ENCODE measurements at places on chromosomes 12 and 14.

DNA sequence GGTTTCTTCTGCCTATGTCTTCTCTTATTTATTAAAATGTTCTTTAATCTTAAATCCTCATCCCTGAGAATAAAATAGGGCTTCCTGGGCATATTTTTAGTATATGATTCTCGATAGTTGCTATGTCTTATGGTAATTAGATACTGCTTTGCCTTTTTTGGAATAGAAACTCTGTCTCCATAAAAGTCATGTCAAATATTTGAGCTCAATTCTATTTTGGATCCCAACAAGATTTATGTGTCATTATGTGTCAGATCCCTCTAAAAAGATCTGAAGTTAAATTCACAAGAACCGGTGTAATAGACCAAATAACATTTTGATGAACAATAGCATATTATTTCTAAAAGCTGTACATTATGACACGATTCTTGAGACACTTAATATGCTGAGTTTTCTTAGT, 312.5 kb upstream of the PDE3A start:
- DNase-seq = no peak

GRCh38 chr14:63426838-63427352, 108.2 kb upstream of the GPHB5 start:
- peak; percentile 29 for DNase-seq

GRCh38 chr12:110943373-110943772, 23.0 kb upstream of the MYL2 start:
- DNase-seq = no peak

- DNase-seq = peak; percentile 85
These were observed 67.8 kb downstream of the HMGA2 start for GRCh38 chr12:65891987-65892481.

GRCh38 chr12:24661657-24662096, 287.2 kb downstream of the BCAT1 start:
- peak; percentile 51 for DNase-seq

- DNase-seq = peak; percentile 69
These were observed 7.8 kb downstream of the ZDHHC22 start for GRCh38 chr14:77133720-77134338.

DNA sequence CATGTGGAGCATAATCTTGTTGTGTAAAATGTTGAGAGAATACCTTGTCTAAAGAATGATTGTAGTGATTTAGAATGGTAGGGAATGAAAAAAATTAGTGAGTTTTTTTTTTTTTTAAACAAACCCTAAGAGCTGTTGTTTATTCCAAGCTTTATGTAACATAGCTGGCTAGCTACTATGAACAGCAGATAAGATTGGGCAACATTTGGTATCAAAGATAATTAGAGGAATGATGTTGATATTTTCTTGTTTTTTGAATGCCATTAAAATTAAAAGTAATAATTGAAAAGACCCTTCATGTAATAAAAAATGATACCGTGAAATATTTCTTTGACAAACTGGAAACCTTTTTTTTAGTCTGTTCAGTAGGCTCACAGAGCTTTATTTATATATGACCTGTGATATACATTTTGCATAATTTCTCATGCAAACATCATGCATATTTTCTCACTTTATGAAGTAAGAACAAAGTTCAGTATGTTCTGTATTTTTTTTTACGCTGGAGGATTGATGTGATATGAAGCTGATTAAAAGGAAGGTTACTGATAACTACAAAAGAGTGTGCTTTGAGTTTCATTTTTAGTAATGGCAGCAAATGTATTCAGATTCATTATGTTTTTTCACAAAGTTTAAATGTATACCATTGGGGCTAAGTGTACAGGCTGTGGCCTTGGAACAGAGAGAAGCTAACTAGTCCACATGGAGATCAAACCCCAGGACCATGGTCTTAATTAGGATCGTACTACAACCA, 8.1 kb downstream of the CPSF6 start:
- DNase-seq = no peak

DNA sequence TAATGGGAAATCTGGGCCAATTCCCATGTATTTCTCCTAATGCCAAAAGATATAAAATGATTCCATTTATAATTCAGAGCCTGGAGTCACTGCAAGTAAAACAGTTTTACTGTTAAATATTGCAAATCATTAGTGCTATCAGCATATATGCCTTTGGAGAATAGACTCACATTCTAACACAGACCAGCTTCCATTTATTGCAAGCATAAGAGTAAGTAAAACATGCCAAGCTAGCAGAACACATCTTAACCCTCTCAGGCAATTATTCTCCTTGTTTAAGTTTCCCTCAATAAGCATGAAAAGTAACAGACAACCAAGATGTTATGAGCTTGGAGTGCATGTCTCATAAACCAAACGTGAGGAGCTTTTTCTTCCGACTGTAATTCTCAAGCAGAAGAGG, 173.9 kb upstream of the GRIP1 start:
- no peak for DNase-seq

DNA sequence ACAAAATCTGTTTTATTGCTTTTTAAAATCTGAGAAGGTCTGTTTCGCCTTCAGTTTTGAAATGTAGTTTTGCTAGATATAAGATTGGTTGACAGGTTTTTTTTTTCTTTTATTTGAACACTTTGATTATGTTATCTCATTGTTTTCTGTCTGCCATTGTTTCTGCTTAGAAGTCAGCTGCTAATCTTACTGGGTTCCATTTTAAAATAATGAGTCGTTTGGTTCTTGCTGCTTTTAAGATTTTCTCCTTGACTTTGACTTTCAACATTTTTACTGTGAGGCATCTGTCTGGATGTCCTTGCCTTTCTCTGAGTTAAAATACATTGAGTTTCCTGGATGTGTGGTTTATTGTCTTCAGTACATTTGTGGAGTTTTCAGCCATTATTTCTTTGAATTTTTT, 56.7 kb downstream of the ADIPOR2 start:
- DNase-seq = no peak

DNA sequence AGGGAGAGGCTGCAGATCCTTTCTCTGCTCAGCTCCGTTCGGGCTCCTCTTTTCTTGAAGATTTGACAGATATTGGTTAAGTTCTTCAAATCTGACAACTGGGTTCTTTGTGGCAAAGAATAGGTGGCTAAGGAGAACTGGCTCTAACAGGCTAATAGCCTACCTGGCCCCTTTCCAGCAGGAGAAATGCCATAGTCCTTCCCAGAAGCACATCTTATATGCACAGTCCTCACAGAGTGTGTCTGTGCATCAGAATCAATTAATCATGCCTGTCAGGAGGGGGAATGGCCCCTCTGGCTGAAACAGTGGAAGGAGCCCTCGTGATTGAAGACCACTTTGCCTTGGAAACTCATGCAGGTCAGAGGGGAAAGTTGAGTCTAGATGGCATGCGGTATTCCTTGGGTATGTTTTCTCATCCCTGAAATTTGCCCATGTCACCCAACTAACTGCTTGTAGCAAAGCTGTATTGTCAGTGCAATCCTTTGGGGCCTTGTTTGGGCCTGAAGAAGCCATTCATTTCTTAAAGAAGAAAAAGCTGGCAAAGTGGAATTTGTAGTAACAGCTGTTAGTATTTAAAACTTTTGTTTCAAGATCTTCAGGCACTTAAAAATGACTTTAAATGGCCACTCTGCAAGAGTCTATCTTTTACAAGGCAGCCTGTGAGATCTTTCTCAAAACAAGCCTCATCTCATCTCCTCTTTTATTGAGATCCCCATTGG, 251.5 kb downstream of the ZFP36L1 start:
- no peak for DNase-seq

- DNase-seq = peak; percentile 70
These were observed 914 bp upstream of the CCND2 start for GRCh38 chr12:4272424-4273272.

- DNase-seq = no peak
These were observed 50.9 kb downstream of the AP5M1 start for GRCh38 chr14:57319636-57320192.

DNA sequence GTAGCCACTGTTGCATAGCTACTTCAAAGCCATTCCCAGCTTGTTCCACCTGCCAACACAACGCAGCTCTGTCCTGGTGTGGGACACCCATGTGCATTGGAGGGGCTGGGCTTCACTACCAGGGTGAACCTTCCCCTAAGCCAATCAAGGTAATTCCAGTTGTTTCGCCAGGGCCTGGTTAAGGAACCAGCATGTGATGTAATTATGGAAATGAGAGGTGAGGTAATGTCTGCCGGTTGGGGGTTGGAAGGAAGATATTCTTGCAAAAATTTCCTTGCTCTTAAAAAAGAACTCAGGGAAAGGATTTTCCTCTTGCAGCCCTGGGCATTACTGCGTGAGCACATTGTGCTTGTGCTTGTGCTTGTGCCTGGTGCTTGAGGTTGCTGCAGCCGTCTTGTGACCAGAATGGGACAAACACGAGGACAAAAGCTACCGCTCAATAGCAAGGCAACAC, 14.9 kb downstream of the TUBA1C start:
- no peak for DNase-seq

GRCh38 chr12:77013091-77013490, 52.3 kb downstream of the E2F7 start:
- DNase-seq = no peak

DNA sequence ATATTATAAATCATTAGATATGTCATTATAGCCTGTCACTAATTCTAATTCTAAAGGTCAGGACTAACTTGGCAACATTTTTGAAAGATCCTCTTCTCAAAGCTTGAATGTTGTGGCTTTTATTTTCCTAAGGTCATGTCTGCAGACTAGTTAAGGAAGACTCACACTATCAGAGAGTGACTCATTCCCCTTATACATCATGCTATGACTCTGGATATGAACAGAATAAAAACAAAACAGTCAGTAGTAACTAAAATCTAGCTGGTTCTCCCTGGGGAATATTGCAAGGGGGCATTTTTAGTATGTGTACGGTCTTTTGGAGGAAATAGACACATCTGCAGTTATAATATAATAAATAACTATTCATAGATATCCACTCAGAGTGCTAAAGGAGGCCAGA, 170.6 kb downstream of the SLC2A13 start:
- DNase-seq = no peak

DNA sequence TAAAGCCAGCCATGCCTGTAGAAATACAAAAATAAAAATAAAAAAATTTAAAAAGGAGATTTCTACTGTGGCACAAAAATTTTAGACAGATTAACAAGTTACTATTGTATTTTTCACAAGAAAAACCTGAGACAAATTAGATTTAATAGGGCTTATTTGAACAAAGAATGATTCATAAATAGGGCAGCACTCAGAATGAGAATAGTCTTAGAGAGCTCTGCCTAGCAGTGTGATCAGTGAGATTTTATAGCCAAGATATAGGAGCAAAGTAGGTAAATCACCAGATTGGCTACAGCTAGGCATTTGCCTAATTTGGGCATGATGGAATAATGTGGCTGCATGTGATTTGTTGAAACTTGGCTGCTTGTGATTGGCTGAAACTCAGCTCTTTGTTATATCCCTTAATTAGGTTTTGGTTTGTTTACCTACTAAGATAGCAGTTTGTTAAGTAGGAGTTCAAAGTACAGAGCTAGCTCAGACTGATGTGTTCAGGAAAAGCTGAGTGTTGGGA, 279.7 kb upstream of the TMTC1 start:
- no peak for DNase-seq

GRCh38 chr14:24058260-24058950, 6.6 kb downstream of the CARMIL3 start:
- DNase-seq = peak; percentile 84

DNA sequence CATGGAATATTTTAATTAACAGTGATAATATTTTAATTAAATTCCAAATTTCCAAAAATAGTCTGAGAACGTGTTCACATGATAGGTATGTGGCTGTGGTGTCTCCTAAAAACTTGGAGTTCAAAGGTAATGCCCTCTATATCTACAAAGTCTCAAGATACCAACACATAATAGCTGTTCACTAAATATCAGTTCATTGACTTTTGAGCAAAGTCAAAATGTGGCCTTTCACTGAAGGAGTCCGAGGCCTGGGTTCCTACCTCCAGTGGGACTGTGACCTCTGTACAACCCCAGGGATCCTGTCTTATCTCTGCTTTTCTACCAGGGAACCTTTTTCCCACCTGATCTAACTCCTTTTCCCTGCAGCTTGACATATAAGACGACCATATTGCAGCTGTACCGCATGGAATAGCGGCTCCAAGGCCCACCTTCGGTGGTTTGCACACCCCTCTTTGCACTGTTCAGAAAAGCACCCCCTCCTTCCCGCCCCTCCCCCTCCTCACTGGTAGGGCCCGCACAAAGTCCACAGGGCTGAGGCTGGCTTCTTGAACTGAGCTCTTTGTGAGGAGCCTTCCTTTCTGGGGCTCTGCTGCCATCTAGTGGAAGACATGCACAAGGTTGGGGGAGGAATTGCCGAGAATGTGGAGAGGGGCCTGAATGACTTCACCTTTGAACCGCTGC, 3.1 kb downstream of the CCND2 start:
- DNase-seq = peak; percentile 96

- no peak for DNase-seq
These were observed 1795.5 kb upstream of the FLRT2 start for GRCh38 chr14:83734431-83734830.

- DNase-seq = no peak
These were observed 4.3 kb upstream of the GPR132 start for GRCh38 chr14:105069522-105069870.

DNA sequence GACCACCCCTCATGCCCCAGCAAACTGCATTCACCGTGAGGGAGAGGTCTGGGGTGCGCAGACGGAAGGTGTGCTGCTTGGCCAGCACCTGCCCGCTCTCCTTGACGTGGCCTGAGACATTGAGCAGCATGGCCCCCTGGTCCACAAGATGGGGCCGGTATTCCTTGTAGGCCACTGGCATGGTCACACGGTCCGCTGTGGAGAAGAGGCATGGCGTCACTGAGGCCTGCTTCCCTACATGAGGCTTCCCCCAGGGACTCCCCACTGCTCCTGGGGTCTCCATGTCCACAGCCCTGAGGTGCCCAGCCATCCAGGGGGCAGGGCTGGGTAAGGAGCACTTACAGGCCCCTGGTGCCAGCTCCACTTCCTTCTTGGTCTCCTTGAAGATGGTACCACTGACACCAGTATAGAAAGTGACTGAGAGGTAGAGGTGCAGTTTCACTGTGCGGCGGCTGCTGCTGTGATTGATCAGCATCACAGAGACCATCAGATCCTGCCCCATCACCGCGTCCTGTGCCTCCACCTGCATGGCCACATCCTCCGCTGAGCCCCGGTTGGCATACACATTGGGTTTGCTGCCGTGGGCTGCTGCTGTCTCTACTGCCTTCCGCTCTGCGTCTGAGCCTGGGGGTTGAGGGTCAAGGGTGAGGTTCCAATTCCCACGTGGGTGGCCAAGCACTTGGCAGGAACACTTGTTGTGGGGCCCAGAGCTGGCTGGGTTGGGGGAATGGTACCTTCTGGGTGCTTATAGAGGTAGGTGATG, 8.2 kb downstream of the TGM1 start:
- DNase-seq = no peak

DNA sequence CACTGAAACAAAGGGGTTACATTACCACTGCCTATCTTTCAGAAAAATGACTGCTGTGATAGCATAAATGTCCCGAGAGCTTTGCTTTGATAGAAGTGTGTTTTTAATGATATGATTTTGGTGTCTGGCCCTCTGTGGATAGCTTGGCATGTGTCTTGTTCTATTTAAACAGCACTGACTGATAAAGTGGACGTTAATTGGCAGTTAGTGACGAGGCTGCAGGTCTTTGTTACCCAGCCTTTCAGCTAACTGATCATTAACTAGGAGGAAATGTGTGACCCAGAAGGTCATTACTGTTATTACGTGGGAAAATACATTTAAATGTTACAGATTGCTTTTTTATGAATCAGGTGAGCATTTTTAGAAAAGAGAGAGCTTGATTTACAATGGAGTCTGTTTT, 428.3 kb downstream of the DIO2 start:
- DNase-seq = no peak

- DNase-seq = no peak
These were observed 821.1 kb upstream of the FLRT2 start for GRCh38 chr14:84708865-84709264.

- no peak for DNase-seq
These were observed 204.8 kb upstream of the GARIN6 start for GRCh38 chr12:99442758-99443157.

Measured in adrenal gland (tissue), 19 donors.